NCI-H2029 treated with DMSO at 0.1 percent for 48 hours (cell line): ENCODE measurements at places on chromosomes 5 and 9.

- no peak for DNase-seq
These were observed 52.1 kb downstream of the SSBP2 start for GRCh38 chr5:81698813-81699212.

DNA sequence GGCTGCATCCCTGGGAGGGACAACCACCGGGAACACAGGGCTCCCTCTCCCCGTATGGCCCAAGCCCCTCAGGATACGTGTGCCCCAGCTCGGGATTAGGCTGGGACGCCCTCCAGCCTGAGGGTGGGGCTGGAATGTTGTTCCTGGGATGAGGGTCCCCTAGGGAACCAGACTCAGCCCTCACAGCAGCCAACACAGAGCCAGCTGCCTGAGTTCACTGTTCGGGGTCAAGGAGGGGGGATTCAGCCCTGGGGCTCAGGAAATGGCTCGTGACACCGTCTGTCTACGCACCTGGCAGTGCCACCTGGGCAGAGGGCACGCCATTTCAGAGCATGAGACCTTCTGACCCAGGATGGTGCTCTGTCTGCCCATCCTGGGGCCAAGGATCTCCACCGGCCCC lies 8.9 kb downstream of the RNF44 start:
- no peak for DNase-seq

DNA sequence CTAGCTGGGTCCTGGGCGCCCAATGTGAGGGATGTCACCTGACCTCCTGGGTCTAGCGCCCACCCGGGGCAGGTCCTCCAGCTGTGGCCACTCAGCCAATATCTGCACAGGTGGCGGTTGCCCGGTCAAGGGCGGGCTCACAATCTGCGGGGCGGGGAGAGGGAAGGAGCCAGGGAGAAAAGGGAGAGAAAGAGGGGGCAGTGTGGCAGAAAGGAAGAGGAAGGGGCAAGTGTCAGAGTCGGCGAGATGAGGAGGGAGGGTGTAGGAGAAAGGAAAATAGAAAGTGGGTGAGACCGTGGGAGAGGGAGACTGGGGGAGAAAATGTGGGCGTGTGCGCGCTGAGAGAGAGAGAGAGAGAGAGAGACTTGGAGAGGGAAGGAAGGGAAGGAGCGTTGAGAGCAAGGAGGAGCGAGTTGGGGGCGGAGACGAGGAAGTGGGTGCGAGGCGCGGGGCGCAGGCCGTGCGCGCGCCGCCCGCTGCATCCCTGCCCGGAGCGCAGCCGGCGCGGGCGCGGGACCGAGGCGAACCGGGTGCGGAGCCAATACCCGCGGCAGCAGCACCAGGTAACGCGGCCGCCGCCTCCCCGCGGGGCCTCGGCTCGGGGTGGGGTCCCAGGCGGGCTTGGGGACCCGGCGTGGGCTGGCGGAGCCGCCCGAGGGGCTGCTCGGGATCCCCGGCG lies at the start of gene HRH2:
Gene HRH2, plus strand, starts transcription at position 479 of the 679 bp plus-strand sequence. CDS start 25,163 bp downstream, outside the sequence.
- DNase-seq: no peak

GRCh38 chr5:31455172-31455571 lies 76.7 kb downstream of the DROSHA start:
- DNase-seq: no peak

GRCh38 chr5:153700940-153701339 lies 210.5 kb downstream of the GRIA1 start:
- no peak for DNase-seq

- no peak for DNase-seq
These were observed 17.9 kb downstream of the NDST1 start for GRCh38 chr5:150525781-150526180.

DNA sequence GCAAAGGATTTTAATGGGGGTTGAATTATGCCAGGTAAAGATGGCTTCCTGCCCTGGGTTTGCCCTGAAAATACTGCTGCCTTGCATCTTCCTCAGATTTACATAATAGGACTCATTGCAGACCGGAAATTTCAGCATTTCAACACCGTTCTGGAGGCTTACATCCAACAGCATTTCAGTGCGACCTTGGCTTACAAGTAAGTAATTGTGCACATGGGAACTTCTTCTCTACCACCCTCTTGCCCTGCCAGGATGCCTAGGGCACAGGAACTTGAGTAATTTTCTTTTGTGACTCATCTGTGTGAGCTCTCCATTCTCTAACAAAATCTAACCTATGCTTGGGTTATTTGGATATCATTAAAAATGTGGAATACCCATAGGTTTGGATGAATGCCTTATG lies 80.2 kb downstream of the DOCK2 start:
- DNase-seq: no peak

DNA sequence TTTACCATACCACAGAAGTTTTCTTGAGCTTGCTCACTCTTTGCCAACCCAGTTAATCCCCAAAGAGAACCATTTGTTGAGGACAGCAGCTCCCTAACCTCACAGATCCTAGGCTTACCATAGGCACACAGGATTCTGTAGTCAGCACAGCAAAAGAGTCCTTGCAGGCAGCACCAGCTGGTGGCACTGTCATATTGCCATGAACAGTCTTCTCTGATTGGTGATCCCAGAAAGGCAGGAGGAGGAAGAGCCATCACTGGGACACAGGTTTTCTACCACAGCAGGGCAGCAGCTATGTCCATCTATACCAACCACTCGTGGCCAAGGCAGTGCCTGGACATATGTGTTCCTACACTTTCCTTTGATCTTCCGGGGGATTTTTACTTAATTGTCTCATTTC lies 297.1 kb upstream of the CD180 start:
- peak; percentile 74 for DNase-seq

- peak; percentile 33 for DNase-seq
These were observed at the start of gene RANBP17 for GRCh38 chr5:170861917-170862766. Gene RANBP17, plus strand, starts transcription at chr5:170862018.

DNA sequence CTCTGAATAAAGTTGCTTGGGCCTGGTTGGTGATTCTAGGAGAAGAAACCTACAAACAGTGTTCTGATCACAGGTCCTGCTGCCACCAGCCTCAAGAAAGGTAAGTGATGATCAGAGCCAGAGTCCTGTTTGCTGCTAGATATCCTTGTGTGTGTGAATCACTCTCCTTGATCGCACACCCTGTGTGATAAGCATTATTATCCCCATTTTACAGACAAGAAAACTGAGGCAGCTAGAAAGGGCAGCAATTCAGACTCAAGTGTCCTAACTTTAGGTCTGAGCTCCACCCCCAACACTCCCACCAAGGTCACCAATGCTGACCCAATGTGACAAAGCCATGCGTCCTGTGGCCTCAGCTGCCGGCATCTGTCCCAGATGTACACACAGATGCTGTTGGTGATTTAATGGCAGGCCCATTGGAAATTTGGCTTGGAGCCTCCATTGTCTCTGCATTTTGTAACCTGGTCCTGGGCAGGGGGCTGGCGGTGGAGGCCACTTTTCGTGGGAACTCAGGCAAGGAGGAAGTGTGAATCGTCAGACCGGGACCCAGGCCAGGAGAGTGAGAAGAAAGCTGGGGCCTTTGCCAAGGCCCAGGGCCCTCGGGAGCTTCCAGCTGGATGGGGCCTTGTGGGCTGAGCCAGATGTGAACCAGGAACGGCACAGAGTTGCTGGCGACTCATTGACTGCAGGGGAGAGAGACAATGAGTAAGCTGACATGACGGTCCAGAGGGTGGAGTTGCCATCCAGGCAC lies 29.8 kb upstream of the GGTA1 start:
- DNase-seq: peak; percentile 86

DNA sequence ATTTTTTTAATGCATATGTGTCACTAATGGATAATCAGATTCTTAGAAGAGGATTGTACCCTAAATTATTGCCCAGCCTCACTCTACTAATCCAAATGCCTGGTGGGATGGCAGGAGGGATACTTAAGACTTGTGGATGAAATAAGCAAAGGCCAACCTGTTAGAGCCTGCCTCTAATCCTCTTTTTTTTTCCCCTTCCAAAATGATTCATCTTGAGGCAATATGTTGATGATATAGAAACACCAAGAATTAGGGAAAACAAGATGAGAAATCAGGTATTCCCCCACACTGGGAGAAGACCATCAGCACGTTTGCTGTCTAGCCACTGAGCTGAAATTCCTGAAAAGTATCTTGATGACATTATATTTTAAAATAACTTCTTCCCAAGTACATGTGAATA lies 52.0 kb downstream of the RFK start:
- DNase-seq: no peak

- DNase-seq: no peak
These were observed 1.2 kb downstream of the SURF4 start for GRCh38 chr9:133374612-133375115.

DNA sequence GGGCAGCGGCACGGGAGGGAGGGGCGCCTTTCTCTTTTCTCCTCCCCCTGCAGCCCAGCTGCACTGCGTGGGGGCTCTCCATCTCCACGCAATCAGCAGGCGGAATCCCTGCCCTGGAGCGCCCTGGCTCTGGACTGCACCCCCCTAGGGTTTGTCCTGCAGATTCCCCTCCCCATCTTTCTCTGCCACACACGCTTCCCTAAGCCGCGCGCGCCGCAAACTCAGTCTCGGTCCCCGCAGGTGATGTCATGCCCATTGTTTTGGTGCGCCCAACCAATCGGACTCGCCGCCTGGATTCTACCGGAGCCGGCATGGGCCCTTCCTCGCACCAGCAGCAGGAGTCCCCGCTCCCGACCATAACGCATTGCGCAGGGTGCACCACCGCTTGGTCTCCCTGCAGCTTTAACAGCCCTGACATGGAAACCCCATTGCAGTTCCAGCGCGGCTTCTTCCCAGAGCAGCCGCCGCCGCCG lies at the start of gene KCNN2:
Gene KCNN2, plus strand, starts transcription at position 347 of the 473 bp plus-strand sequence. Its CDS starts 70 bp downstream, at position 417.
- no peak for DNase-seq

DNA sequence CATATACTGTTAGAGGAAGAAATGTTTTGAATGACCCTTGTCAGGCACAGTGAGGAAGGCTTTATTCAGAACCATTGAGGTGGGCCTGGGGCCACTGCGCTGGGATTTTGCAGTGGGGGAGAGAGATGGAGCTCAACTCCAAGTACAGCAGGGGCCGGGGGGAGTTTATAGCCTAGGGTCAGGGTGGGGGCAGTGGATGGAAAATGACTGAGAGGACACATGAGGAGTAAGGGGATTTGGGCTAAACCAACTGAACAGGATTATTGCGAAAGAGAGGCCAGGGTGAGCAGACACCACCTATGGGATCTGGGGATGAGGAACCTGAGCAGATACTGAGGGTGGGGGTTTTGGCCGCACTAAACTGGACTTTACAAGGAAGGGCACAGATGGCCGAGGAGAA lies 6.3 kb downstream of the CEP72 start:
- no peak for DNase-seq

DNA sequence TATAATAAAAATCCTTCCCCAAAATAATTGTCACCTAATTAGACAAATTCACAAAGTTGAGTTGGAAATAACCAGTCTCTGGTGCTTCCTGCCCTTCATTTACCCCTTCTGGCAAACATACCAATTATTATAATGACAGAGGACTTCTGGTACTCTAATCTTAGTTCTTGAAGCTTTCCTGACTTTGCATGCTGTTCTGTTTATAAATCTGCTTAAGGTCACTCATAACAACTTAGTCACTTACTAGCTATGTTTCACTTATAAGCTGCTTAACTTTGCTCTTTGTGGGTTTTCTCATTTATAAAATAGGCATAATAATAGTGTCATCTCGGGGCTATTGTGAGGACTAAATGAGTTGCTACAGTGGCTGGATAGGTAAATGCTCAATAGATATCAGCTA lies 446.5 kb downstream of the EFNA5 start:
- DNase-seq: no peak

DNA sequence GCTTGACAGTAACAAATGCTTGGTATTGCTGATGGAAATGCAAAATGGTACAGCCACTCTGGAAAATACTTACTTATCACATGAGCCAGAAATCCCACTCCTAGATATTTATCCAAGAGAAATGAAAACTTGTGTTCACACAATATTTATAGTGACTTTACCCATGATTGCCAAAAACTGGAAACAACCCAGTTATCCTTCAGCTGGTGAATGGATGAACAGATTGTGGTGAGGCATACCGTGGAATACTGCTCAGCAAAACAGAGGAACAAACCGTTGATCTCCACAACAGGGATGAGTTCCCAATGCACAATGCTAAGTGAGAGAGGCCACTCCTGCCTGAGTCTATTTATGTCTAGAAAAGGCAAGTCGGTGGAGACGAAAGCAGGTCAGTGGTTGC lies 40.5 kb upstream of the LRRC14B start:
- no peak for DNase-seq

DNA sequence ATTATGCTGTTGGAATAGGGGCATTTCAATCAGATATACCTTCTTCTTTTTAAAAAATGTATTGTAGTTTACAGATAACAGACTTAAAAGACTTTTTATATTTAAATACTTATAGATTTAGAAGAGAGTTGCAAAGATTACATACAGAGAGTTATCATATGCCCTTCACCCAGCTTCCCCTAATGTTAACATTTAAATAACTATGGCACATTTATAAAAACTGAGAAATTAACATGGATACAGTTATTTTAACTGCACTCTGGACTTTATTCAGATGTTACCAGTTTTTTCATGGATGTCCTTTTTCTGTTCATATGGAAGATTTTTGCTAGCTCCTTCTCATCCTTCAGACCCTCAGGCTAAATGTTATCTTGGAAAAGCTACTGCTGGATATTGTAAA lies 123.2 kb downstream of the DOCK2 start:
- DNase-seq: no peak

DNA sequence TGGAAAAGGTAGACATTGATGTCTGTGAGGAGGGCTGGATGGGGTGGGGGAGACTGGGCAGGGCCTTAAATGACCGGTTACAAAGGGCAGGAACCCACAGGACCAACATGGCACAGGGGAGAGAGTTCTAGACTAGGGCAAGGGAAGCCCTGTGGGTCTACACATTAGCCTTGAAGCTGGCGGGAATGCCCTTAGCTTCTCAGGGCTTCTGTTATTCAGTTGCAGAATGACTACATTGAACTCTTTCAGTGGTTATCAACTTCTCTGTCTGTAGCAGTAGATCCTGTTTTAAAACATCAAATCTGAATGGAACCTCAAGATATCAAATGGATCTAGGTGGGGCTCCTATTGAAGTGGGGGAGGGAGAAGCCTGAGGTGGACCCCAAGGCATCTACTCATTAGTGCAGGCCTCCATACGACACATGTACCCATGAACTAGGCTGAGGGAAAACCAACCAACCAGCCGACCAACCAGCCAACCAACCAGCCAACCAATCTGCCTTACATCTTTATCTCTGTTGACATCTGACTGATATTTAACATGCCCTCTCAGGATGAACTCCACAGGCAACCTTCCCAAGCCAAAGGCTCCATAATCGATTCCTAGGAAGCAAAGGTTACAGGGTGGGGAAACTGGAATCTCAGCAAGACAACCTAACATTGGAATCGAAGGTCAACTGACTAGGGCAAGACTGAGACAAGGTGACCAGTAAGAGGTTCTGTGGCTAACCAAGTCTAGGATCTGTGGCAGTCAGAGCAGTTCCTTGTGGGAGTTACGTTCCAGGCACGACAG lies 48.3 kb downstream of the DAP start:
- DNase-seq: no peak

GRCh38 chr9:124082622-124083021 lies 71.1 kb downstream of the LHX2 start:
- DNase-seq: no peak

- DNase-seq: no peak
These were observed 22.3 kb downstream of the FABP6 start for GRCh38 chr5:160251406-160252155.
